ENCODE measurements at places on chromosomes 5 and 9.

DNA sequence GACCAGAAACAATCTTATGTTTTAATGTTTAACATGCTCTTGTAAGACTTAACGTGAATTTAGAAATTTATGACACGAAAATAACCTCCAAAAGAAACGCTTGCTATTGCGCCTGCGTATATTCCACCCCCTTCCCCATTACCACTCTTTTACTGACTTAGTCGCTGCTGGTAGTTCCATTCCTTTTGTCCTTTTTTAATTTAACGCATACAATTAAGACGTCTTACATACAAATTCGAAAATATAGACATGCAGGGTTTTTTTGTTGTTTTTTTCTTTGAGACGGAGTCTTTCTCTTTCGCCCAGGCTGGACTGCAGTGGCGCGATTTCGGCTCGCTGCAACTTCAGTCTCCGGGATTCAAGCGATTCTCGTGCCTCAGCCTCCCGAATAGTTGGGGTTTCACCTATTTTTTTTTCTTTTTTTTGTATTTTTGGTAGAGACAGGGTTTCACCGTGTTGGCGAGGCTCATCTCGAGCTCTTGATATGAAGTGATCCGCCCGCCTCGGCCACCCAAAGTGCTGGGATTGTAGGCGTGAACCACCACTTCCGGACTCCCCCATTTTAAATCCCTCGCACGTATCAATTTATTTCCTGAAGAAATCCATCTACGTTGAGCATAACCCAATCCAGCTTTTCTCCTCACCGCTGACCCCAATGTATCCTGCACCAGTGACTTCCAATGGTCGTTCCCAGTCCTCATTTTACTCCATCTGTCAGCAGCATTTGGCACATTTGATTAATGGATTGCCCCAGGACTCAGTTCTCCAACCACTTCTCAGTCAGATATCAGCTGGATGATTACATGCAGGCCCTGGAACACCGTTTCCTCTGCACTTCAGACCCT is 684 bp upstream of the MED7 start:
- DNase-seq = no peak

GRCh38 chr9:108087781-108088180 is 598.2 kb upstream of the KLF4 start:
- DNase-seq = peak; percentile 71

- DNase-seq = peak; percentile 25
Measured at GRCh38 chr5:96963267-96963666, 27.4 kb downstream of the LNPEP start.

- no peak for DNase-seq
Measured at GRCh38 chr9:35035851-35036701, 36.3 kb downstream of the VCP start.

- DNase-seq = no peak
Measured at GRCh38 chr5:21806943-21807342, 1046.2 kb downstream of the CDH12 start.

- no peak for DNase-seq
Measured at GRCh38 chr5:57724836-57725235, 242.2 kb upstream of the ACTBL2 start.

DNA sequence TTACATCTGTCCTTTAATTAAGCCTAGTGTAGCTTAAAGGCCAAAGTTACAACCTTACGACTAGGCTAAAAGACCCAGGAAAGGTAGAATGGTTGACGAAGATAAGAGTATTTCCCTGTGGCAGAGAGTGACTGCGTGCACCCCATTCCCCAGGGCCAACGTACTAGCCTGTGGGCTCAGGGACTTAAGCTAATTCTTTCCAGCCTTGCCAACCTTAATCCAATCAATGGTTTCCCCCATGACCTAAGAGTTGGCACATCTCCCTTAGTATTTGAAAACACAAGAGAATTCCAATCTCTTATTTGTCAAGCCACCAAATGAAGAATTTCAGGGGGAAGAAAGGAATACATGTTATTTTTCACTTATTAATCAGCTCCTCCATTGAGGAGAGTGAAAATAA is 16.0 kb downstream of the CTNND2 start:
- DNase-seq = no peak

- DNase-seq = no peak
Measured at GRCh38 chr5:79011219-79011836, 26.2 kb upstream of the ARSB start.

DNA sequence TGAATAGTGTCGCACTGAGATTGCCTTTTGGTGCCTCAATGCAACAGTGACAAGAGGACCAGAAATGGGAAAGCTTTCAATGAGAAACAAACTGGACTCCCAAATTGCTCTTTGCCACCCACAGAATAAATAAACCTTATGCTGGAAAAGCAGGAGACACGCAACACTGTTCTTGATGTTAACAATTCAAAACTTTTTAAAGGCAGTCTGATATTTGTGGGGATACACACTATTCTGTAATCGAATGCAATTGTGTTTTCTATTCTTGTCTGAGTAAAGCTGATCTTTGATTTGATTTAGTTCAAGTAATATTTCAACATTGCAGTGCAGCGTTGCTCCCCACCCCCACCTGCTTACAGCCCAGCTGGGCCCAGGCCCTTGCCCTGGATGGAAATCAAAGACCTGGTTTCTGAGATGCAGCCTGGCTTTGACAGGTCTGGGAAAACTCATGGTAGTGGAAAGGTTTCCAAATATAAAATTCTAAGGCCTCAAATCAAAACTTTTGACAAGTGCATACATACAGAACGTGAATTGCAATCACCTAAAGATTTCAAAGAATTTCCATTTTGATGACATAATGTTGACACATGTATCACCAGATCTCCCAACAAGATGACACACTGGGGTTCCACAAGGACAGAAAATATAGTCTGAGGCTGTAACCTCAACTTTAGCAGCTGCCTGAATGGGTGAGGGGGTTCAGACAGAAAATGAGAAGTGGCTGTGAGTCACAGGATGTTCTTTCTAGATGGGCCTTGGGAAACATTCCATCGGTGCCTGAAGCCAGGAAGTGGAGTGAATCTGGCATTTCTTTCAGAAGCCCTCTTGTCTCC is 55.1 kb downstream of the ABCA1 start:
- DNase-seq = no peak

GRCh38 chr5:146345240-146345577 is 6.6 kb downstream of the POU4F3 start:
- DNase-seq = no peak

- DNase-seq = no peak
Measured at GRCh38 chr5:78597068-78597973, 51.3 kb downstream of the LHFPL2 start.

GRCh38 chr9:92654481-92655301 is 15.2 kb downstream of the IPPK start:
- DNase-seq = peak; percentile 92

GRCh38 chr9:69249337-69249736 is 75.3 kb downstream of the TJP2 start:
- no peak for DNase-seq

DNA sequence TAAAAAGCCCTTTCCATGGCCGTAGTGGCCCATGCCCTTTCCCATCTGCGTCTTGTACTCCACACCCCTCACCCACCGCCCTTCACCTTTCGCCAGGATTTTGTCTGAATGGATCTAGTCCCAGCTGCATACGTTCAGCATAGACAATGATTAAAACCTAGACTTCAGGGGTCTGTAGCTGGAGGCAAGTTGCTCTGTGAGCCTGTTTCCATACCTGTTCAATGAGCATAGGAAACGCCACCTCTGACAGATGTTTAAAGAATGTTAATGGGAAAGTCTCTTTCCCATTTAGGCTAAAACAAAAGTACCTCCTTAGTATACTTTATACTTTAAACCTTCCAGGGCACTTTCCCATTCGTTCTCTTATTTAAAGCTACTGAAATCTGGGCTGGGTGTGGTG is 105.7 kb downstream of the SPRY4 start:
- DNase-seq = no peak

DNA sequence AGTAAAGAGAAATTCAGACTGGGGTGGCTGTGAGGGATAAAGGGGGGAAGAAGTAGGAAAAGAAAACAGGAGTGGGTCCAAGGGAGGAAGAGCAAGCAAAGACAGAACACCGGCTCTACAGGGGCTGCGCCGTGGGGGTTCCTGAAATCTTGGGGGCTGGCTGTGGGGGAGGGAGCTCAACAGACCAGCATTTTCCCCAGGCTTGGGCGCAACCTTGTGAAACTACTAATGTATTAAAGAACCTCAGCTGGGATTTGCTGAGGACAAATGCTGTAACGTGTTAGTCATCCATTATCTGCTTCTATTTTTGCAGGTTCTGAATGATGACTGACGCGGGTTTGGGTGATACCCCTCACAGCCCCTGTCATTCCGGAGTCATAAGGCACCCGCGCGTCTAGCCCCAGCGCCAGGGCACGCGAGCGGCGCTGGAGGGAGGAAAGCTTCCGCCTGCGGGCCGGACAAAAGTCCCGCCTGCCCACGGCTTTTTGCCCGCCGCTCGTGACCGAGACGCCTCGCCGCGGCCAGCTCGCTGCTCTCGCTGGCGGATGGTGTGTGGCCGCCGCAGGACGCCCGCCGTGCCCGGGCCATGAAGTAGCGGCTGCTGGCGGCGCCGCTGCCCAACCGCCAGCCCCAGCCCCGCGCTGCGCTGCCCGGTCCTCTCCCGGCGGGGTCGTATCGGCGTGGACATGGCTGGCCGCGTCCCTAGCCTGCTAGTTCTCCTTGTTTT is 110.6 kb downstream of the PAM start:
- DNase-seq = no peak

DNA sequence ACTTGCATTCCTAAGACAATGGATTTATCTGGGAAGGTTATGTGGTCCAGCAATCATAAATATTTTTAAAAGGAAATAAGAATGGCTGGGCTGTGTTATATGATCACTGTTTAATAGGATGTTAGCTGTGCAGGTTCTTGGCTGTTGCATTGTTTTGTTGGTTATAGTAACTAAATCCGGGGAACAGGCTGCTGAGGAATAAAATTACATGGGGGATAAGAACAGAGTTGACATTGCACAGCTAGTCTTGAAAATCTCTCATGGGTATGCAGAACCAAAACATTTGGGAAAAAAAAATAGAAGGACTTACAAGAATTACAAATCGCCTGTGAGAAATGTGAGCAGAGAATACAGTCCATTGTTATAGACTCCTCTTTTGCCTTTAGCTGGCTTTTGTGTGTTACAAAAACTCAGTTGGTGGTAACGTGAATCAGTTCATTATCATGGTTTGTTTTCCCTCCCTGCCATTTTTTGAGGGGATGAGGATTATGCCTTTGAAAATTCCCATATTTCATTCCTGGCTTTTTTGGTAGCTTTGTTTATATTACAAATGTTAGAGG is 375.3 kb upstream of the DAB2 start:
- DNase-seq = no peak

DNA sequence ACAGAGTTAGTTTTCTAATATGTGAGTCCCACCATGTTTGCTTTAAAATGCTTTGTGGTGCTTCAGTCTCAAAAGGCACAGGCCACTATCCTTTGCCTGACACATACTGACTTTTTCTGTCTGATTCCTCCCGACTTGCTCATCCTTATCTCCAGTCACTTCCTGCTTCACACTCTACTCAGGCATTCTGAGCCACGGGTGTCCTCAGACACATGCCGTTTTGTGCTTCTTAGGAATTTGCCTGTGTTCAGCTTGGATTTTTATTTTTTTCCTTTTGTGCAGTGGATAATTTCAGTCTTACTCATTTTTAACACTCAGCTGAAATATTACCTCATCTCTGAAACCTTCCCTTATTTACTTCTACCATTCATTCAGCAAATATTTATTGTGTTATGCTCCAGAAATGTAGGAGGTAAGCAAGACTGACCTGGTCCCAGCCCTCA is 54.1 kb downstream of the MAN2A1 start:
- DNase-seq = no peak

- DNase-seq = no peak
Measured at GRCh38 chr5:152305525-152305924, 99.6 kb downstream of the NMUR2 start.

- DNase-seq = no peak
Measured at GRCh38 chr9:71760901-71761300, 7.4 kb downstream of the CEMIP2 start.

GRCh38 chr9:105218673-105219072 is 25.8 kb upstream of the SLC44A1 start:
- no peak for DNase-seq

- DNase-seq = no peak
Measured at GRCh38 chr9:77218612-77219011, 41.3 kb downstream of the VPS13A start.

DNA sequence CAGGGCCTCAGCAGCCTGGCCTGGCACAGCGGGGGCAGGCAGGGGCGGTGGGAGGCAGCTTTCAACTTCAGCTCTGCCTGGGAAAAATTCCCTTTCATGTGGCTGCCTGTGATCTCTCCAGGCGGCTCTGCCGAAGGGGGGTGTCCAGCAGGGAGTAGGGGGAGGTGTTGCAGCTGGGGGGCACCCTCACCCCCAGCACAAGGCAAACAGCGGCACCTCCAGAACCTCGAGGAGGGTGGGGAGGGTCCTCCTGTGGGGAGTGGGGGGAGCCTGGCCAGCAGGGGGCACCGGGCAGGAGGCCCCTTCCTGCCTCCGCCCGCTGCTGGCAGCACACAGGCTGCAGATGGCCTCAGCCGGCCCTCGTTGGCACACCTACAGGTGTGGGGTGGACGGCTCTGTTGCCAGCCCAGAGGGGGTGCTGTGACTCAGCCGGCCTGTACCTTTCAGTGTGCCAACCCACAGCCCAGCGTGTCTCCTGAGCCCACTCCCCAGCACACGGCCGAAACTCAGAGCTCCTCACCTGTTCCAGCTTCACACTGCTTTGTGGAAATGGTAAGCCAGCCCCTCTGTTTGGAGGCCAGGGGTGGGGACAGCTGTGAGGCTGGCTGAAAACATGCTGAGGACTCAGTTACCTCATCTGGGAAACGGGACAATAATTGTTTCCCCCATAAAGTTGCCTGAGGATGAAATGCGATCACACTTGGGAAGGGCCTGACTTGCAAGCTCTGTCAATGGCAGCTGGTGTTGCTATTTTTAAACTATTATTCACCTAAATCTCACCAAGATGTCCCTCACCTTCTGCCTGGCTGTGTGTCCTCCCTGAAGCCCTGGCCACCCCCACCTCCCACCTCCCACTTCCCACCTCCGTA is 37.0 kb downstream of the CXXC5 start:
- DNase-seq = no peak

DNA sequence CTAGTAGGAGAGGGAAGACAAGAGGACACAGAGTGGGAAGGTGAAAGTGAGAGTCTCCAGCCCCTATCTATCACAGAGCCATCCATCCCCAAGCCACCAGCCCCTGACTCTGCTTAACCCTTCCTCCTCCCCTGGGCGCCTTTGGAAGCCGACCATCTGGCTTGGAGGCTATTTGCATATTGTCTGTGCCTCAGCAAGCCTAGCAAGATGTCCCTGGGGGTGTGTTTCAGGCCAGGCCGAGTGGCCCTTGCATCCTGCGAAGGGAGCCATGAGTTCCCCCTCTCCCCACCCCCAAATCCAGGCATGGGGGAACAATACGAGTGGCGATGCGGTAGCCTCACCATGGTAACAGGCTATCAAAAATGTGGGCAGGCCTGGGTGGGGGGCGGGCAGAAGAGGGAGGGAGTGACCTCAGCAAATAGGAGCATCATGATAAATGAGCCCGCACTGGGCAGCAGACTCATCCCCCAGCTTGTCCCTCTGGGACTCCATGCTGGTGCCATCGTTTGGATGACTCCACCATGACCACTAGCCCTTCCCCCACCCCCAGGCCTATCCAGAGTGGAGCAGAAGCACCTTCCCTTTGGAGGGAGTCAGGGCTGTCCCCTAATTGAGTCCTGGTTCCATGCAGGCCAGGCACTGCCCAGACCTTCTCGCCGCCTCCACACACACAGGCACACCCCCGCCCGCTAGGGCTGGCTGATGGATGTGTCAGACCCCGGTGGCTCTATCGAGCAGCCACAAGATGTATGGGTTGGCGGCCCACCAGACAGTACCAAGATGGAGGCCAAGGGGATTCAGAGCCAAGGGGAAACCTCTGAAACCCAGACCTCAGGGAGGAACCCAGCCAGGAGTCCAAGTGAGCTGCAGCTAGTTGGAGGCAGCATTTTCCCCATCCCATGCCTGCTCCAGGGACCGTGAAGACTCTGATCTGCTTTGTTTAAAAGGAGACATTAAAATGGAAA is 14.6 kb downstream of the URM1 start:
- DNase-seq = no peak
